ENCODE measurements at places on chromosomes 5 and 9.

GRCh38 chr5:83492331-83492730 lies 20.8 kb downstream of the VCAN start:
- no peak for DNase-seq

GRCh38 chr5:2180456-2180855 lies 297.7 kb upstream of the IRX4 start:
- no peak for DNase-seq

- DNase-seq: no peak
Measured at GRCh38 chr9:95463148-95464060, 53.4 kb downstream of the PTCH1 start.

- DNase-seq: no peak
Measured at GRCh38 chr9:114061830-114062474, 16.1 kb downstream of the AMBP start.

GRCh38 chr9:112542593-112543292 lies 56.1 kb downstream of the KIAA1958 start:
- DNase-seq: no peak

GRCh38 chr5:71537687-71538086 lies 49.5 kb upstream of the MCCC2 start:
- DNase-seq: no peak

GRCh38 chr5:134595458-134595838 lies 37.2 kb downstream of the SAR1B start:
- no peak for DNase-seq

DNA sequence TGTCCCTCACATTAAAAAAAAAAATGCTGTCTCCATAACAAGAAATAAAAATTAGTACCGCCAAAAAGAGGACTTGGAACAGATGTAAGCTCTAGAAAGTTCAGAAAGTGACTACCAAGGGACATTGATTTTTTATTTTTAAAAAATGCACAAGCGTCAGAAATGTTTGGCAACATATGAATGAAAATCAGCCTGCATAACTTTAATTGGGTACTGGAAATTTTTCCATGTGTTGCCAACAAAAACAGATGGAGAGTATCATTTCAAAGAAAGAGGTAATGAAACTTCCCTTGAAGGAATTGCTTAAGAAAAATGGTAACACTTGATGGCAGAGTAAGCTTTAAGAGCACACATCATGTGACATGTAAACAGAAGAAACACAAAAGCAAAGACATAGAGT lies 47.2 kb downstream of the OR2K2 start:
- no peak for DNase-seq

DNA sequence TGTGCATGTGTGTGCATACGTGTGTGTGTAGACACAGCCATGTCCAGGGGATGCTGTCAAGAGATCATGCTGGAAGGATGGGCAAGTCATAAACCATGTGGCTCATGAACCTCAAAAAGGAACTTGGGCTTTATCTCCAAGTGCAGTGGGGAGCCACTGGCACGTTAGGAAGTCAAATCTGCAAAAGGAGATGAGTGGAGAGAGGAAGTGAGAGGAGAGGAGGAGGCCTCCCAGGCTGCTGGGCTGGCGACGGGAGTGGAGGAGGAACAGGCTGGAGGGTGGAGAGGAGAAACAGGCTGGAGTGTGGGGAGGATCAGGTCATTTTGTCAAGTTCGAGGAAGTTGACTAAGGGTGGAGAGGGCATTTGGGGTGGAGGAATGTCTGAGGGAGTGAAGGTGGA lies 29.2 kb upstream of the TIFAB start:
- no peak for DNase-seq

- no peak for DNase-seq
Measured at GRCh38 chr5:31066655-31067328, 126.7 kb upstream of the CDH6 start.

DNA sequence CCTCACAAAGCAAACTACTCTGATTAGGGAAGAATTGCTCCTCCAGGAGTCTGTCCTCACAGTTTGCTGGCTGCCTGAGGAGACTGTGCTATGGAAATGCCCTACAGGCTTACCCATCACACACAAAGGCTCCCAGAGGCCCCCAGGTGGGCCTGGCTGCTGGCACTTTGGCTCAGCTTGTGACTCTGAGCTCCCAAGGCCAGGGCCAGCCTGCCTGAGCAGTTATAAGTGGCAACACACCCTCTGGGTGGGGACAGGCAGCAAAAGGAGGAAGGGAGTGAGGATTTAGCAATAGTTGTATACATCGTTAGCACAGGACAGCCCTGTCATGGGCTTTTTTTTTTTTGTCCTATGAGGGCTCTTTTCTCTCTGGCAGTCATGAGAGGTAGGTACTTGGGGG lies 103.5 kb downstream of the DAPK1 start:
- no peak for DNase-seq

DNA sequence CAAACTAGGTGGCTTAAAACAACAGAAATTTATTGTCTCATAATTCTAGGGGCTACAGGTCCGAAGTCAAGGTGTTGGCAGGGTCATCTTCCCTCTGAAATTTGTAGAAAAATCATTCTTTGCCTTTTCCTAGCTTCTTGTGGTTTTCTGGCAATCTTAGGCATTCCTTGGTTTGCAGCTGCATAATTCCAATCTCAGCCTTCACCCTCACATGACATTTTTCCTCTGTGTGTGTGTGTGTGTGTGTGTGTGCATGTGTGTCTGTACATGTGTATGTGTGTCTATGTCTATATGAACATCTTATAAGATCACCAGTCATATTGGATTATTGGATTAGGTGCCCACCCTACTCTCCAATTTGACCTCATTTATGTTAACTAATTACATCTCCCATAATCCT lies 330.6 kb downstream of the CHSY3 start:
- no peak for DNase-seq

DNA sequence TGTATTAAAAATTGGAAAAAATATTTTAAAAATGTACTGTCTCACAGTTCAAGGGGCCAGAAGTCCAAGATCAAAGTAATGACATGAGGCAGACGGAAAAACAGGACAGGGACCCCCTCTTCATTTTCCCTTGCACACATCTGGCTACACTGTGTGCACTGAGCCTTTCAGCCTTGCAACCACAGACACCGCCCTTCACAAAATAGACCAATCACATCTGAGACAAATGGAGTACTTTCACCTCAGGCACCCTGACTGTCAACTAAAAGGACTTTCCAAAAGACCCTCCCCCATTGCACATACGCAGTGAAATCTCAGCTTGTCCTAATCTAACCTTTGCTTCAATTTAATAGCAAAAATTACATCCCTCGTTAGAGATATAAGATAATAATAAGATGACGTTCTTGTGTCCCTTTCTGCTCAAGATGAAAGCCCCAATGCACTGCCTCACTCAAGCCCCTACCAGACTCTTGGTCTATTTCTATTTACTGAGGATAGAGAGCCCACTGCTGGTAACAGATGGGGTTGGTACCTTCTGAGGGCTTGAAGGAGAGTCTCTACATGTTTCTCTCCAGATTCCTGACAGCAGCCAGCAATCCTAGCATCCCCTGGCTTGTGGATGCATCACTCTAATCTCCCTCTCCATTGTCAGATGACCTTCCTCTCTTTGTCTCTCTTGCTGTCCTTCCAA lies 514.8 kb upstream of the ADAMTS16 start:
- DNase-seq: no peak

GRCh38 chr5:176862330-176862995 lies 36.7 kb downstream of the HK3 start:
- DNase-seq: no peak

DNA sequence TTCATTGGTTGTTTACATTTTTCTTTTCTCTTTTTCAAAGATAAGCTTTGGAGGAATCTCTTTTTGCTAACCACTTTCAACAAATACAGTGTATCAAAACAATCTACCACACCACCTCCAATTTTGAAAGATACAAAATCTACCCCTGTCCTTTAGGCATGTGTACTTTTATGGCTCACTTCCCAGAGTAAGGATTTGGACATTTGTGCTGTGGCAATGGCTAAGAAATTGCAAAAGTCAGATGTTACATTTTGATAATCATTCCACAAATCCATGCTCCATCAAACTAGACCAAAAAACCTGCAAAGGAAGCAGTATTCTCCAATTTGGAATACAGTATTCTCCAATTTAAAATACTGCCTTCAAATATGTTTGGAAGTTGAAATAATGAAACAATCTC lies 204.9 kb downstream of the MCTP1 start:
- no peak for DNase-seq

DNA sequence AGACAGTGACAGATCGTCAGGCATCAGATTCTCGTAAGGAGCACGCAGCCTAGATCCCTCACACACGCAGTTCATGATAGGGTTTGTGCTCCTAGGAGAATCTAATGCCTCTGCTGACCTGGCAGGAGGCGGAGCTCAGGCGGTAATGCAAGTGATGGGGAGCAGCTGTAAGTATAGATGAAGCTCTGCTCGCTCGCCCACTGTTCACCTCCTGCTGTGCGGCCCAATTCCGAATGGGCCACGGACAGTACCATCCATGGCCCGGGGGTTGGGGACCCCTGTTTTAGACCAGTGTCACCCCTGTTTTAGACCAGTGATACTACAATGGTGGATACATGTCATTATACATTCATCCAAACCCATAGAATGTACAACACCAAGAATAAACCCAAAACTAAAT lies 4.0 kb upstream of the ARSB start:
- DNase-seq: no peak

DNA sequence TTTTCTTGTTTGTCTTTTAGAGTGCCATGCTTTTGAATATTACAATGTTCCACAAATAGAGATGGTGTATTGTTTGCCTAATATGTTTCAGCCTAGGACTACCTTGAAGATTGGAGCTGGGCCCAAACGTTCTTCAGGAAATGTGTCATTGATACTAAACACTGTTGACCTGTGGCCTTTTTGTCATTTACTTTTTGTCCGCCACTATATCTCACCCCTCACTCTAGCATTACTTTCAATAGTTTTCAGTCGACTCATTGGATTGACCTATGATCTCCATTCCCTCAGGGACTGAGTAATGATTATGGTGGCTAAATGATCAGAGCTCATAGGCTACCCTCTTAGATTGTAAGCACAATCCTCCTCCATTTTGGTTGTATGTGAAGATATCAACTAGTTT lies 115.8 kb downstream of the NUDT12 start:
- no peak for DNase-seq

- DNase-seq: no peak
Measured at GRCh38 chr9:33233626-33234342, 6.2 kb upstream of the SPINK4 start.

- no peak for DNase-seq
Measured at GRCh38 chr9:116515541-116515940, 171.6 kb upstream of the TRIM32 start.

DNA sequence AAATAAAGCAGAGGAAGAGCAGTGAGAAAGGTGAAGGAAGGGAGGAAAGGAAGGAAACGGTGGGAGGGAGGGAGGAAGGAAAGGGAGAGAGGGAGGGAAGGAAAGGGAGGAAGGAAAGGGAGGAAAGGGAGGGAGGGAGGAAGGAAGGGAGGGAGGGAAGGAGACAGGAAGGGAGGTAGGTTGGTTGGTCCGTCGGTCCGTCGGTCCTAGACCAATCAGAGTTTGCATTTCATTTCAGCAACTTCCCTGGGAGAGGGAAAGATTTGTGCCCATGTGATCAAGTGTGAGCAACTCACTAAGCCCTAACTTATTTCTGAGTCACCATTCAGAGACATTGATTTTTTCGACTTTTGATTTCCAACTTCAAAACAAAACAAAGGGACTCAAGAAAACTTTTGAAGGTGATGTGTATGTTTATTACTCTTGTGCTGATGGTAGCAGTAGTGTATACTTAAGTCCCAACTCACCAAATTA lies 18.8 kb downstream of the NANS start:
- DNase-seq: no peak

GRCh38 chr9:84480071-84480470 lies 139.5 kb upstream of the SLC28A3 start:
- no peak for DNase-seq

- no peak for DNase-seq
Measured at GRCh38 chr5:54094706-54095105, 215.7 kb downstream of the ARL15 start.

- DNase-seq: no peak
Measured at GRCh38 chr9:19619221-19619620, 169.6 kb downstream of the SLC24A2 start.

DNA sequence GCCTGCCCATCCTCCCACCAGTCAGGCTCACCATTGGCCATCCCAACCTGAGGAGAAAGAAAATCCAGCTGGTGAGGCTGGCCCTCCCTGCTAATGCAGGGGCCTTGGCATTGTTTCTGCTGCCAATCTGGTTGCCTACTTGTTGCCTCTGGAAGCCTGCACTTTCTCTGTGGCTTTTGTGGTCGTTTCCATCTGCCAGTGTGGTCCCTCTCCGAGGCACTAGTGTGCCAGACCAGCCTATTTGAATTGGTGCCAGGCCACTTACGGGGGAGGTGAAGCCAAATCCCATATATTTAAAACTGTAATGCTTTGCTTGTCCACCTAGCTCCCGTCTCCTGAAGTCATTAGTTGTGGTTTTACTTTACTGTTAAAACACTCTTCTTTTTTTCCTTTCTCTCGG lies 213.4 kb upstream of the ADAMTSL1 start:
- no peak for DNase-seq

DNA sequence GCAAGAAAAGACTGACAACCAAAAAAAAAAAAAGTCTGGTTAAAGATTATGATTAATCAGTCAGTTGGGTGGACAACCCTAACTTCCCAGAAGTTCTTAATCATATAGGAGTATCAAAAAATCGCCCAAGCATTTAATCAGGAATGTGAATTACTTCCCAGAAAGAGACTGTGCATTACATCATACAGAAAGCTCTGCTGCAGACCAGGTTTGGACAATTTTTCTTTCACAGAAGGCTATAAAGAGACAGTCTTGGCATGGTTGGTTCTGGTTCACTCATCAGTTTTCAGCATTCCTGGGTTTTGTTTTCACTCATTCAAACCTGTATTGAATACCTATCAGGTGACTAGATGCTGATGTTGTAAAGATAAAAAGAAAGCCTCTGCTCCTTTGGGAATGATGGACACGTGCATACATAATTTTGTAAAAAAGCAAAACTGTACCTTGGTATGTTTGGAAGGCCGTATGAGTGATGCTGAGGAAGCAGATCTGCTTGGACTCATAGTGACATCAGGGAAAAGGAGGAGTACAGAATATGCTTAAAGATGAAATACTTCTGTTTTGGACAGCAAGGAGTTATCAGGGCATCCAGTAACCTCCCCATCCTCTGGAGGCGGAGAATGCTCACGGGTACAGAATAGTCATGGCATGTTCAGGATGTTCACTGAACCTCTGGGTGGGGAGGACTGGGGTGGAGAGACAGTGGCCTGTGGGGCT lies 178.4 kb downstream of the GNA14 start:
- no peak for DNase-seq

- DNase-seq: no peak
Measured at GRCh38 chr5:98602534-98603112, 170.8 kb upstream of the RGMB start.

DNA sequence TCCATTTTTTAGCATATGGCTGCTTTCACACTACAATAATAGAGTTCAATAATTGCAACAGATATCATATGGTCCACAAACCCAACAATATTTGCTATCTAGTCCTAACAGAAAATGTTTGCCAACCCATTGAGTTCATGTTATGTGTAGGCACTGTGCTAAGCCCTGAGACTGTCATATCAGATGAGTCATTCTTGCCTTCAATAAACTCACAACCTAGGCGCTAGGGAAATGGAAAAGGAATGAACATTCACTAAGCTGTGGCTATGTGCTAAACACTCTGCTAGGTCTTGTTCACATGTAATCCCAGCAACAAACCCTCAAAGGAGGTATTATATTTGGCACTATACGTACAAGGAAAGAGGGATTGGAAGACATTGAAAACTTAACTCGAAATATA lies 8.4 kb upstream of the TIMD4 start:
- no peak for DNase-seq

GRCh38 chr5:65142016-65142415 lies 339.7 kb downstream of the ADAMTS6 start:
- no peak for DNase-seq

- DNase-seq: no peak
Measured at GRCh38 chr5:88552426-88552825, 283.8 kb upstream of the TMEM161B start.

GRCh38 chr5:153147891-153148623 lies 342.4 kb upstream of the GRIA1 start:
- no peak for DNase-seq
